ENCODE measurements at places on chromosomes 11 and 22.

- DNase-seq: peak; percentile 19
Observed at GRCh38 chr11:105296806-105297205, 157.2 kb upstream of the CARD18 start.

GRCh38 chr11:21461701-21462100 lies 731.2 kb upstream of the ANO5 start:
- DNase-seq: no peak

DNA sequence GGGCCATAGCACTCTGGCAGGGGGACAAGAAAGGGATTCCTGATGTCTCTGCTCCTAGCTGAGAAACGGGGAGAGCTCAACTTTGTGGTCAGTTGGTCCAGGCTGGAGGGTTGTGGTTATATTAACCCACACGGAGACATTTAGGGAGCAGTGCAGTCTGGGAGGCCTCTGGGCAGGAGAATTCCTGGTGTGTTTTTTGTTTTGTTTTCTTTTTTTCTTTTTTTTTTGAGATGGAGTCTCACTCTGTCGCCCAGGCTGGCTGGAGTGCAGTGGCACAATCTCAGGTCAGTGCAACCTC lies 88.0 kb upstream of the SHISAL1 start:
- DNase-seq: no peak

DNA sequence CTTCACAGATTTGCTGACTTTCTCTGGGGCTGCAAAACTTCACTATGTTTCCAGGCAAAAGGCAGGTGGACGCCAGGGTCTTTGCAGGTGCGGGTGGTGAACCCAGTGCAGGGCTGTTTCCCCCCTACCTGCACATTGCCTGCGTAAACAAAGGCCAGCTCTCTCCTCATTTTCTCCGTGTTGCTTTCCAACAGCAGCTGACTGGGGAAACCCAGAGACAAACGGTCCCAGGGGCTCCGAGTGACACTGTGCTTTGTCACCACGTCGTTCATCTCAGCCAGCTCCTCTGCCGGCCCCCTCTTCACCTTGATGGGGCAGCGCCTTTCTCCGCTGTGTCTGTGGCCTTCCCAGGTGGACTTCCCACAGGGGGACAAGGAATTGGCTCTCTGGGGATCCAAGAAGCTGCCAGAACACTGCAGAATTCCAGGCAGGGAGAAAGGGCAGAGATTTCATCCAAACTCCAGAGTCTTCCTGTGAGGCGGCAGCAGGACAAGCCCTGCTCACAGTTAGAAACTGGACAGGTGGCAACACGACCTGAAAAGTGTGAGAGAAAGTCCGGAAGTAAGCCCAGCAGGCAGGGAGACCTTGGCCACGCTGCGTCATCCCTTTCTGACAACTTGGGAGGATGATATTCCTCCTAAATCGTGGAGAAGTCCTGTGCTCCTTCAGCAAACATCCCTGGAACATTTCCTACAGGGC lies 1493.7 kb downstream of the TBC1D22A start:
- DNase-seq: no peak

- peak; percentile 46 for DNase-seq
Observed at GRCh38 chr22:19890502-19891316, 36.0 kb upstream of the GNB1L start.

DNA sequence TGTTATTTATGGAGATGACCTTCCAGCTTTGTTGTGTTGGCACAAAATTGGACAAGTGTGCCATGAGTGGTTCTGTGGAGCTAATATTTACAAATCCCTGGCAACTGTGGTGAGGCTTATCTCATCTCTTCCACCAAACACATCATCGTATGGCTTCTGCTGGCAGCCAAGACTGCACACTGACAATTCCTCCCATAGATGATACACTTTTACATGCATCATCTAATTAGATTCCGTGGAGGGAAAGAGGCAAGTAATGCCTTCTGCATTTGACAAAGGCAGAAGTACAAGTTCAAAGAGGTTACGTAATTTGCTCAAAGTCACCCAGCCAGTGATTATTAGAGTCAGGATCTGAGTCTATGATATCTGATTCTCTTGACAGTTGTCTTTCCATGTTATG lies 62.7 kb upstream of the KIRREL3 start:
- DNase-seq: peak; percentile 18

DNA sequence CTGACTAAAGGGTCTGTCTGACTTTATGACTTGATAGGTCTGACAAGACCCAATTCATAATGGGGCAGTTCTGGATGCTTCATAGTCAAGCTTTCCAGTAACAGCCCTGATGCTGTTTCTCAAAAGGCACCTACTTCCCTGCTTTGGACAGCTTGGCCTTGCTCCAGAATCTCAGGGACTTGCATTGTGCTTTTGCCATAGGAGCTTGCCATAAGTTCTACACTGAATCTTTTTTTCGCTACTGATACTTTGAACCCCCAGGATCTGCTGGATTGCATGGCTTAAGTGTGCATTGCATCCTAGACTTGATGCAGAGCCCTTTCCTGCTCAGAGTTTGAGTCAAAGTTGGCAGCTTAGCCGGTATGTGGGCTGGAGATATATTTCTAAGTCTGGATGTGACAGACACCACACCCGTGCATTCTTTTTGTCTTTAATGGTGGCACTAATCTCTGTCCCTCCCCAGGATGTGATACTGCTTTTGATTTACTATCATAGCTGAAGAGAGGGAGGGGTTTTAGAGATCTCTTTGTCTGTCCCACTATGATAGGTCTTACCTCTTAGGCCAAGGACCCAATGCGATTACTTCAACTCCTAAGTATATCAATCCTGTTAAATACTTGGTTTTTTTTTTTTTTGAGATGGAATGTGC lies 16.9 kb upstream of the SLC3A2 start:
- no peak for DNase-seq

- DNase-seq: no peak
Observed at GRCh38 chr22:20414059-20414440, 20.1 kb downstream of the ZNF74 start.

DNA sequence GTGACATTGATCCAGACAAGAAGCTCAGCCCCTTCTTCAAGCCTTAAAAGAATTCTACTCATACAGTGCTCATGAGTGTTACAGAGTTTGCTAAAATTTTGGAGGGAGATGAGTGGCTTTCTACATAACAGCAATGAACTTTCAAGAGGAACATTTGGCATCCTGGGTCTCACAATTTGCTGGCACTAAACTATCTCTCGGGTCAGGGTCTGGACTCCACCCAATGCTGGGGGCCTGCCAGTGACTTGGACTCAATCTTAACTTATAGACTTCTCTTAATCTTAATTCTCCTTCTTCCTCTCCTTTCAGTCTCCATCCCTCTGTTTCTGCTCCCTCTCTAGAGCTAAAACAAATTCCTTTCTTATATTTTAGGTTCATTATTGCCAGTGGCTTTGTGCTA lies 317.9 kb downstream of the TMEM135 start:
- DNase-seq: no peak

DNA sequence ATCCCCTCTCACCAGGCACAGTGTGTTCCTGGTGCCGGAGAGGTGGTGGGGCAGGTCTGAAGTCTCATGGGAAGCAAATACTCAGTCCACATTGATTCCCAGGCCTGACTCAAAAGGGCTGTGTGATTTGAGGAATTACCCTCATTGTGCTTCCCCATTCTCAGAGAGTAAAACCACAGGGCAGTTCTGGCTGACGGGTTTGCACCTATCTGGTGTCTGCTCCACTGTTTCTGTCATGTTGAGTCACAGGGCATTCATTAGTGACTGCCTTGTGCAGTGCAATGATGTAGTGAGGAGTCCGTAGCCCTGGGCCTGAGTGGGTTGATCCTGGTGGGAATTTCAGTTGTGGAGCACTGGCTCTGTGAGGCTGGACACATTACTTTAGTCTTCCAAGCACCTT lies 85.2 kb upstream of the ARHGAP20 start:
- DNase-seq: no peak

DNA sequence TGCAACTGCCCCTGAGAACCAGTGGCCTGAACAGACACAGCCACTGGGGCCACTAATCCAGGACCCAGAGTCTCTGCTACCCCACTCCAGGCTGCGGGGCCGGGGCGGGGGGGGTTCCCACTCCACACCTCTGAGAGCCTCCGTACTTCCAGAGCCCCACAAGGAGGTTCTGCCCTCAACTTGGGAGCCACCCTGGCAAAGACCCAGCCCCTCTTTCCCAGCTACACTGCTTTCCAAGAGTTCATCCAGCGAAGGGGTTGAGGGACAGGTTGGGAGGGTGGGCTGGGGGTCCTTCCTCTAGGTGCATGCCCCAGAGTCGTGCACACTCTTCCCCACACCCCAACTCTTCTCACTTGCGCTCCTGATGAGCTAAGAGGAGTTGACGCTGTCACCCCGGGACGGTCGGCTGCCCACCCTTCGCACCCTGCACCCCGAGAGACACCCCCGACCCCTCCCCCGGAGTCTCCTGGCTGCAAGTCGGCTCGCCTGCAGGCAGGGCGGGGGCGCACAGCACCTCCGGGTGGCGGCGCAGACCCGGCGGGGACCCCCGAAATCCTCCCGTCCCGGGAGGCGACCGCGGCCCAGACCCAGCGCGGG lies 531 bp downstream of the RAB3IL1 start:
- no peak for DNase-seq

GRCh38 chr11:104320097-104320496 lies 156.2 kb upstream of the PDGFD start:
- DNase-seq: no peak

DNA sequence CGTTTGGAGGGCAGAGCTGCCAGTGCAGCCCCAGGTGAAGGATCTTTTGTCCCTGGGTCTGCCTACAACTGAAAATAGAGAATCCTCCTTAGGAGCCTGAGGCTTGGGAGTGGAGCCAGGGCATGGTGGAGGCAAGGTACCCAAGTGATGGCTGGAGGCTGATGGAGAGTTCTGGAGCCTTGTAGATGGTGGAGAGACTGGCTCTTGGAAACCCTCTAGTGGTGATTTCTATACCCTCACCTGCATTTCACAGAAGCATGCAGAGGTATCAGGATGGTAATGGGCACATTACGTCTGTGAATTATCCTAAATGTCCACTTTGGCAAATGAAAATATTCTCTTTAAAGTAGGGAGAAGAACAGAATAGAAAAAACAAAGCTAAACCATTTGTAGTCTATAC lies 44.4 kb downstream of the INSC start:
- peak; percentile 18 for DNase-seq

- peak; percentile 84 for DNase-seq
Observed at GRCh38 chr11:65329944-65330403, 3.7 kb upstream of the DPF2 start.

GRCh38 chr11:63985812-63986155 lies 454 bp upstream of the OTUB1 start:
- no peak for DNase-seq

GRCh38 chr22:27157666-27158370 lies 500.4 kb downstream of the MIAT start:
- DNase-seq: no peak

DNA sequence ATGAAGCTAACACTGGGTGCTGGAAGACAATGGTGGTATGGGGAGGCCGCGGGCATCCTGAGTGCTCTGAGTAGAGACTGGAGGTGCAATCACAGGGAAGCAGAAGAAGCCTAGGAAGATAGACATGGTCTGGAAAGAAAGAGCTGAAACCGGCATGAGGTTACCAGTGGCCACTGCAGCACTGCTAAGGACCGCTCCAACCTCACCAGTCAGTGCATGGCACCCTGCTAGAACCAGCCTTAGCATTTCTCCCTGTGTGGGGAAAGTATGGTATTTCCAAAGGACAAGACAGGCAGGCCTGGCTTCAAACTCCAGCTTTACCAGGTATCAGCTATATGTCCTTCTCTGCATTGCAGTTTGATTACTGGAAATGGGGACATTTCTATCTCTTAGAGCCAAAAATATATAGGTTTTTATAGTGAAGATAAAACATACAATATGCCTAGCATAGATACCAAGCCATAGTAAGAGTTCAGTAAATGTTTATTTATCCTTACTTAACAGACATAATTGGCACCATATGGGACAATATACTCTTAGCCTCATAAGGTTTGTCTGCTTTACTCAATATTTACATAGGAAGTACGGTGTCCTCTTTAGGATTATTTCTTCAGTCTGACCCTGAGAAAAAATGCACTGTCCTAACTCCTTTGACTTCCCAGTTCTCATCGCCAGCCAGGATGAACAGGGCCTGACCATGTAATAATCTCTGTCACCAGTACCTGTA lies 231.1 kb downstream of the TENM4 start:
- no peak for DNase-seq

DNA sequence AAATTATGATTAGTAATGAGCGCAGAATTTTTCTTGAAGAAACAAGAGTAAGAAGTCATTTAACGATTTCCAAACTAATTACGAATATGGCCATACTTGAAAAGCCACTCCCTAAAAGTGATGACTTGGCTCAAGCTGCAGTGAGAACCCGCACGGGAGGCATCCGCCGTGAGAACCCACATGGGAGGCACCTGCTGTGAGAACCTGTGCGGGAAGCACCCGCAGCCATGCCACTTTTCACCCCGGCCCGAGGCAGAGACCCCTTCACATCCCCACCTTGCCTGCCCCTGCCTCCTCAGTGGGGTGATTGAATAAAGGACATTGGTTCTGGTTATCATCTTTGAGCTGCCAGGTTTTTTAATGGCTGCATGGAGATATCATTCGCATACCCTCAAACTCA lies 89.7 kb downstream of the BRD1 start:
- no peak for DNase-seq

- no peak for DNase-seq
Observed at GRCh38 chr11:78219493-78220217, 30.9 kb downstream of the USP35 start.

DNA sequence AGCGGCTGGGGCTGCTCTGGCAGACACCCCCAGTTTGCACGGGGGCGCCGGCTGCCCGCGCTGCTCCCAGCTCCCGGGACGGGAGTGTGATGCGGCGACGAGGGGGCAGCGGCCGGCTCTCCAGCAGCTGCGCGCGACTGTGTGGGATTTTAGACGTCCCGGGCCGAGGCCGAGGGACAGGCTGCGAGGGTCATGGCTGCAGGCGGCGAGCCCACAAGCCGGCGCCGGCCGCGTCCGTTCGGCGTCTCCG lies 159 bp downstream of the FZD4 start:
- DNase-seq: no peak

DNA sequence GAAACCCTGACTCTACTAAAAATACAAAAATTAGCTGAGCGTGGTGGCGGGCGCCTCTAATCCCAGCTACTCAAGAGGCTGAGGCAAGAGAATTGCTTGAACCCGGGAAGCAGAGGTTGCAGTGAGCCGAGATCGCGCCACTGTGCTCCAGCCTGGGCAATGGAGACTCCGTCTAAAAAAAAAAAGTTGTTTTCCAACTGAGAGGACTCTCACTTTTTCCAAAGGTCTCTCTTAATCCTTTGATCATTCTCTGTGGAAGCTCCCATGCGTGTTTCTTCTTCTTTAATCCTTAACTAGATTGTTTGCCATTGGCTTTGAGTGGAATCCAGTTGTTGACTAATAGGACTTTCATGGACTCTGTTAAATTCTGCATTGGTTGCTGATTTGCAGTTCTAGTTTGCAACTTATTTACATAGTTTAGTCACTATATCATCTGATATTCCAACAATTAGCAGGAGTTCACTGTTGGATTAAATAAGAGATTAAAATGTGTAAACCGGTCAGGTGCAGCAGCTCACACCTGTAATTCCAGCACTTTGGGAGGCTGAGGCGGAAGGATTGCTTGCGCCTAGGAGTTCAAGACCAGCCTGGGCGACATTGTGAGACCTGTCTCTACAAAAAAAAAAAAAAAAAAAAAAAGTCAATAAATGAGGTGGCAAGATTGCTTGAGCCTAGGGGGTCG lies 79.7 kb downstream of the C22orf31 start:
- DNase-seq: no peak

Data from Daoy (cell line).